ENCODE measurements at places on chromosomes 1 and 21.

GRCh38 chr1:184051138-184051484, 419 bp upstream of the TSEN15 start:
- no peak for DNase-seq

GRCh38 chr1:61313906-61314422, 231.6 kb downstream of the NFIA start:
- DNase-seq = no peak

DNA sequence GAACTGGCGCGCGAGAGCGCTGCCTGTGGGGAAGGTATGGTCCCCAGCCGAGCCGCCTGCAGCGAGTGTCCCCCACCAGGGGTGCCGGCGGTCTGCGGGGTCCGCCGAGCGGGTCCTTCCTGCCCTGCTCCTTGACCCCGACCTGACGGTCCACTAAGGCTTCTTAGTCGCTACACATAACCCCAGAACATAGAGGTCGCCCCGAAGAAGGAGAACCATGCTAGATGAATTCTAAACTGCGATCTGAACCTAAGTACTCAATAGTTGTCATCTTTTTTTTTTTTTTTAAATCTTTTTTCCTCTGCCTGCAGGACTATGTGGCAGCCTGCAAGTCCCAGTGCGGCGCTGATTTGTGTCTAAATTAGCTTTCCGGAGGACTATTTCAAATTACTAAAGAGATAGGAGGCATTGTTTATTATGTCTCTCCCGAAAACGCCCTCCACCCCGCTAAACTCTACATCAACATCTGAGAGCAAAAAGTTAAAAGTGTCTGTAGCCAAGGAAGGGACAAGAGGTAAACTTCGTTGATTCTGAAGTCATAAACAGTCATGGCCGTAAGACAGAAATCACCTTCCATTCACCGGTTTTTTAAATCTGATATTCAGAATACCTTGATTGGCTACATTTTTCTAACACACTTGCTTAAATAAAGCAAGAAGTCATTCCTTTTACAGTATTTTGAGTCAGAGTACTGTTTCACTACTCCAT, 476 bp downstream of the AXDND1 start:
- DNase-seq = no peak

GRCh38 chr1:6330410-6330911, 63.1 kb downstream of the ACOT7 start:
- DNase-seq = no peak

DNA sequence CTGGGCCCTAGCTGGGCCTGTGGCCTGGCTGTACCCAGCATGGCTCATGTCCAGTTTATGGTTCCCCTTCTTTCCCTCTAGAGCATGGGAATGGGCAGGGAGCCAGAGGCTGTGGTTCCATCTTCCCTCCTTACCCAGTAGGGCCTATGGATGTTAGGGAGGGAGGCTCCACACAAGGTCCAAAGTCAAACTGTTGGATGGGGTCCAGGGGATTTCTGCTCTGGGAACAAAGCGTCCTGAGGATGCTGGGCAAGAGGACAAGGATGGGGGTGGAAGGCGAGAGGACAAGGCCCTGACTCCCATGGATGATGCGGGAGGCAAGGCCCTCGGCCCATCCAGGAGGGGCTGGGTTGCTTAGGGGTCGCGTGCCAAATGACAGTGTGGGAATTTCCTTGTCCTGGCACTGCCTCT, 17.3 kb downstream of the CSF1 start:
- DNase-seq = no peak

- no peak for DNase-seq
Measured at GRCh38 chr1:2460203-2460602, 15.9 kb upstream of the PLCH2 start.

DNA sequence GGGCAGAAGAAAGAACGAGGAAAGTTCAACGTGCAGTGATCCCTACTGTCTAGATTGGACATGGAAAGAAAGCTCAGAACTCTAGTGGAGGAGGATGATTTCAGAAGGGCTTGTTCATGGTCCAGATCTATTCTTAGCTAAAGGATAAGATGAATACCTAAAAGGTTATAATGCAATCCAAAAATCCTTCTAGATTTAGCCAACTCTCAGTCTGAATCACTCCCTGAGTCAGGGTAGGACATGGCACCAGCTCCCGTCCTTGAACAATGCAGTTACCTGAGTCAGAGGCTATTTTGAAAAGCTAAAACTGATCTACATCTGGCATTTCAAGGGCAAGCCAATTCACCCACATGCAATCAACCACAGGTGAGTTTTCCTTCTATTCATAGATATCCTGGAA, 38.8 kb upstream of the HIVEP3 start:
- peak; percentile 68 for DNase-seq

GRCh38 chr1:202687370-202687769, 22.9 kb downstream of the SYT2 start:
- no peak for DNase-seq

- peak; percentile 26 for DNase-seq
Measured at GRCh38 chr1:86515597-86515996, 31.3 kb upstream of the CLCA4 start.

GRCh38 chr1:154548028-154548427, 10.4 kb downstream of the UBE2Q1 start:
- DNase-seq = no peak

DNA sequence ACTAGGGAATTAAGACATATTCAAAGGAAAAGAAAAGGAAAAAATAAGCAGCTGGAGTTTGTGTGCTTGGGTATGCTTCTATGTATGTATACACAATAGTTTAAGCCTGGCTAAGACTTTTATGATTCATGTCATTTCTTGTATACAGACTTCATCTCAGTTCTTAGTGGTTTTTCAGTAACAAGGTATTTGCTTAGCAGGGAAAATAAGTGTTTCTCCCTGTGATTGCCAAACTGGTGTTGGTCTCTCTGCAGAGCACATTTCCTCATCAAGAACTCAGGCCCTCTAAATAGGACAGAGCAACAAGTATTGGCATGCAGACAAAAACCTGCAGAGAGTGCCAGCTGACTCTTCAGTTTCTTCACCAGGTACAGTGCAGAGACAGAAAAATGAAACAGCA, 484.4 kb upstream of the ZRANB2 start:
- peak; percentile 50 for DNase-seq

DNA sequence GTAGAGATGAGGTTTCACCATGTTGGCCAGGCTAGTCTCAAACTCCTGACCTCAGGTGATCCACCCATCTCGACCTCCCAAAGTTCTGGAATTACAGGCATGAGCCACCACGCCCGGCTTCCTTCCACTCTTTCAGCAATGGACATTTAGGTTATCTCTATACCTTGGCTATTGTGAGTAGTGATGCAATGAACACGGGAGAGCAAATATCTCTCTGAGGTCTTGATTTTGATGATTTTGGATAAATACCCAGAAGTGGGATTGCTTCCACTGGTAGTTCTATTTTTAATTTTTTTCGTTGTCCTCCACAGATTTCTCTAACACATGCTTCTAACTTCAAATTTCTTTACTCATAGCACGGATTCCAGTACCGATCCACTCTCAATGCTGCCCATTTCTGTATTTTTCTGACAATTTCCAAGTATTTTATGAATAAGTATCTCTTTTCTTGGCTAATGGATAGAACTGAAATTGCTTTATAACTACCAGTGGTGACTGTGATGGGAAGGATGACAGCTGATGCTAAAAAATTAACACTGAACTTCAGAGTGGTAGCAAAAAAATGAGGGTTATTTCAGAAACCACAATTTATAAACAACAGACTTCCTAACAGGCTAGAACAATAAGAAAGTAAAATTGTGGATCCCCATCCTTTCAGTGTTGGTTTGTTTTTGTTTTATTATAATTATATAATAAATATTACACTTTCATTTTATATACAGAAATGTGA, 327.5 kb upstream of the RUNX1 start:
- DNase-seq = no peak

DNA sequence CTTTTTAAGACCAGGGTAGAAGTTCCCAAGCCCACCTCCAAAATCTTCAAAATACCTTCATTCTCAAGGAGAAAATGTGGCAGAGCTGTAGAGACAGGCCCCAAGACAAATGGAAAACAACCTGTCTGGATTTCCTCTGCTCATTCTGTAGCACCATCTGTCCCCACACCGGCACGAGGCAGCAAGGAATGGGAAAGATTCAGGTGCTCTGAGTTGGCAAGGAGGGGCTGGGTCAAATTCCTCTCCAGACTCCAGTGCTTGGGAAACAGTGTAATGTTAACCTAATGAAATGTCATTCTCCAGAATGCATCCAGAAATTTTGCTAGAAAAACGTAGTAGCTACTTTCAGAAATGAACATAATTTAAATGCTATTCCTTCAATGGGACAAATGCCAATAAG, 9.3 kb downstream of the PABPC4 start:
- no peak for DNase-seq

DNA sequence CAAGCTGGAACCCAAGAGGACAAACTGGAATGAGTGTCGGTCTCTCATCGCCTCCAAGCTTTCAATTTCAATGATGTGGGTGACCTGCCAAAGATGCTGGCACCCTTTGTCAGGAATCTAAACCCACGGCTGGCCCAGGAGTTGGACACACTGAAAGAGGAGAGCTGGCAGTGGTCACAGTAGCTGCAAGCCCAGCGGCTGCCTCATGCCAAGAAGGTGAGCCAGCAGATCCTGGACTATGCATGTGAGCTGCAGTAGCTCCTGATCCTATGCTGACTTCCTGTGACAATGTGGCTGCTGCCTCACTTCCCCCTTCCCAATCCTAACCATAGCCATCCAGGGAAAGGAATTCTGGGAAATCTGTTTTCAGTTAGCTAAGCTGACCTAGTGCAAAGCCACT, 117.0 kb upstream of the VAV3 start:
- DNase-seq = no peak

DNA sequence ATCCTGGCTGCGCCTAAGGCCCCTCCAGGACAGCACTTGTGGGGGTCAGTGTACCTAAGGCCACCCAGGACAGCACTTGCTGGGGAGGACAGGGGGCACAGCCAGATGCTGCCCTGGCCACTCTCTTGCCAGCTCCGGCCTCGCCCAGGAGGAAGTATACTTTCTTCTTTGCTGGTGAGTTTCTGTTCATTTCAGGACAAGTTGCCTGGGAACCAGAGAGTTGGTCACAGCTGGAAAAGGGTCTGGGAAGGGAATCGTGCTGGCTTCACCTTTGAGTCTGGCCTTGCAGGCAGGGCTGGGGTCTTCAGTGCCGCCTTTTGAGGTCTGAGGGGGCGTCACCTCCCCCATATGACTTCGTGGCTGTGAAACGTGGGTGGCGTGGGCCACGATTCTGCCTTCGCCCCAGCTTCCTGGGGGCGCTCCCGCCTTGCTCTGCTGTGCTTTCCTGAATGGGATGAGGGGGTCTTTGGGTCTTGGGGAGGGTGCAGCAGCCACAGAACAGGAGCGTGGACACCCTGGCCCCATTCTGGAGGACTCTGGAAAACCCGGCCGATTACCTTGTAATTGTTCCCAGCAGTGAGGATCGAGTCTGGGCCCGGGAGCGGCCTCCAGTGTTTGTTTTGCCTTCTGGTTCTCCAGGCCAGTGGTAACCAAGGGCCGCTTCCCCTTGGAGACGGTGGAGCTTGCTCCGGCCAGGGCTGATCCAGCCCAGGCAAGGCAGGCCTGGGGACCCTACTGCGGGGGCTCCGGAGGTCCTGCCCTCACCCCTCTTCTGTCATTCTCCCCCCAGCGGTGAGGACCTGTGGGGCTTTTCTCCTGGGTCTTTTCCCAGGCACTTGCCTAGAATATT, 45.9 kb downstream of the SPSB1 start:
- DNase-seq = no peak

- DNase-seq = no peak
Measured at GRCh38 chr1:15188130-15188524, 34.6 kb downstream of the TMEM51 start.

GRCh38 chr1:53323316-53323715, 4.6 kb downstream of the LRP8 start:
- DNase-seq = no peak

- DNase-seq = no peak
Measured at GRCh38 chr21:42433946-42434551, 30.3 kb downstream of the UBASH3A start.

DNA sequence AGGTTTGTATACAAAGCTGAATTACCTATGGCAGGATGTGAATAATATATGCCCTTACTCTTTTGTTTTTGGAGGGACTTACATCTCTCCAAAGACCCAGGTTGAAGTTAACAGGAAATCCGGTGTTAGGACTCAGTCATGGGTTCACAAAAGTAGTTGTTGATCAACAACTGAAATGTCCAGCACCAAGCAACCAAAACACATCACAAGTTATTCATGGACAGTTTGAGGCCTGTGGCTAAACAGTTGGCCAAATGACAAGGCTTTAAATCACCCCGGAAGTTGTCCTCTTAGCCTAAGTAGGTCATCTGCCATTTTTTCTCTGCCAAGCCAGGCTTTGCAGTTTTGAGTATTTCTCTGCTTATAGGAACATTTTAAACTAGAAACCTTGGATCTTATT, 89.9 kb downstream of the CD247 start:
- no peak for DNase-seq

- DNase-seq = no peak
Measured at GRCh38 chr1:17605582-17606344, 66.3 kb downstream of the ARHGEF10L start.

DNA sequence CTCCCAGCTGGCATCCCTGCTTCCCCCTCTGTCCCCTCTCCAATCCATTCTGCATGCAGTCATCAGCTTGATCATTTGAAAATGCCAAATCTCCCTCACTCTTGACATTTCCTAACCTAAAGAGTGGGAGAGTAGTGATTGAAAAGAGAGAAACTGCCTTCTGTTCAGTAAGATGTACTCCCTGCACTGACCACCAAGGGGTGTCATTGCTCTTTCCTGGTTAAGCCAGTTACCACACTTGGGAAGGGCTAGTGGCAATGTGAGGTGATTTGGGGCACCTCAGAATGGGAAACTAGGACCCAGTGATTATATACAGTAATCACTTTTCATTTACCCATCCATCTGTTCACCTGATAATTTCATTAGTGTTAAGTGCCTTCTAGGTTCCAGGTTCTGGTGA, 6.9 kb upstream of the TMEM269 start:
- no peak for DNase-seq

DNA sequence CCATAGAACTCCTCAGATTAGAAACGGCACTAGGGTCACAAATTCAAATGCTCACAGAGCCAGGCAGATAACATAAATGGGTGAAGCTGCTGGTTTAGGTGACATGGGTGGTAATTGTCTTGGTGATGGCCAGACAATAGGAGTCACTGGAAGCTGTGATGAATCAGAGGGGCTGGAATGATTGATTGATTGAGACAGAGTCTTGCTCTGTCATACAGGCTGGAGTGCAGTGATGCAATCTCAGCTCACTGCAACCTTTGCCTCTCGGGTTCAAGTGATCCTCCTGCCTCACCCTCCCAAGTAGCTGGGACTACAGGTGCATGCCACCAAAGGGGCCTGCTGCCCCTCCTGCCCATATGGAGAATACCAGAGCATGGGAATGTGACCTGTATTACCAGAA, 63.0 kb downstream of the HIVEP3 start:
- no peak for DNase-seq

DNA sequence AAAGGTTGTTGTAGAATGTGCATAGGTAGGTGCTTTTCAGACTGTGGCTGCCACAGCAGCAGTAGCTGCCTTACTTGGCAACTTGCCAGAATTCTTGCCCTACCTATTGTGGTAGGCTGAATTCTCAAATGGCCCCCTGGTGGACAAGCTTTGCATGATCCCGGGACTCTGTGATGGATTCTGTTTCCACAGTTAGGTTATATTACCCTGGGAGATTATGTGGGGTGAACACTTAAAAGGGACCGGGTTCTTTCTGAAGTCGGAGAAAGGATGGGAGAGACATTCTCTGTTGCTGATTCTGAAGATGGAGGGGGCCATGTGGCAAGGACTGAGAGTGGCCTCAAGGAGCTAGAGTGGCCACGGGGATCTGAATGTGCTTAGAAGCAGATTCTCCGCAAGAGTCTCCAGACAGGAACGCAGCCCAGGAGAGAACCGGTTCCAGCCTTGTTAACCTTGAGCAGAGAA, 32.1 kb upstream of the KCNE1 start:
- peak; percentile 34 for DNase-seq

Data from epithelial cell of prostate (primary cell).